Kidney tubule cell (primary cell): ENCODE measurements at places on chromosomes 3 and 15.

DNA sequence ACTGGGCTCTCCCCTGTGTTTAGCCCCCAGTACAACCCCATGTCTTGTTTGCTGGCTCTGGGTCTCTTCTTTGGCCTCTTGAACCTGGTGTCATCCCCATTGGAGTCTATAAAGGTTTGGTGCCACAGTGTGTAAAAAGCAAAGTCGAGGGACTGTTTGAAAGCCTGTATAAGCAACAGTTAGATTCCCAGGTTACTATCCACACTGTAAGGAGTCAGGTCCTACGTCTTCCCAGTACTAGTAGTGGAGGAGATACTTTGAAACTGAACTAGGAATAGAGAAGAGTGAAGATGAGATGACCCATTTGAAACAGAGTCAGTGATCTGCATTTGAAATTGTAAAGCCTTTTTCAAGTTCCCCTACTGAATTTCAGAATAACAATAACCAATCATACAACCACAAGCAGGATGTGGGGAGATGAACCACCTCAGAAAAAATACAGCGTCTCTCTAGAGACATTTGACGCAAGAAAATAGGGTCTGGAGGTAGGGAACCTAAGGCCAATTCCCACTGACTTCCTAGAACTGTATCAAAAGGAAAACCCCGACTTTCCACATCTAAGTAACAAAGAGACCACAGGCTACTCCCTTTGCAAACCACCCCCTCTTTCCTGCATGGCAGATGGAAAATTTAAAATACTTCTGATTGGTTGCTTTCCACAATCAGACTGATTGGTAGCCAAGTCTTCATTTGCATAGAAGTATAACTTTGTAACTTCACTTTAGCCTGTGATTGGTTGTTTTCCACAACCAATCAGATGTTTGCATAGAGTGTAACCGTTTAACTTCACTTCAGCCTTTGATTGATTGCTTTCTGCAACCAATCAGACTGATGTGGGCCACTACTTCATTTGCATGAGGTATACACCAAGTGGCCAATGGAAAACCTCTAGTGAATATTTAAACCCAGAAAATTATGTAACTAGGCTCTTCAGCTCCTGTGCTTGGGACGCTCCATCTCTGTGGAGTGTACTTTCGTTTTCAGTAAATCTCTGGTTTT, 49.9 kb upstream of the NEDD4 start:
- no peak for DNase-seq

- DNase-seq: no peak
Measured at GRCh38 chr15:31333119-31333518, 6.5 kb downstream of the KLF13 start.

GRCh38 chr3:155385896-155386625, 92.6 kb upstream of the STRIT1 start:
- DNase-seq: no peak

DNA sequence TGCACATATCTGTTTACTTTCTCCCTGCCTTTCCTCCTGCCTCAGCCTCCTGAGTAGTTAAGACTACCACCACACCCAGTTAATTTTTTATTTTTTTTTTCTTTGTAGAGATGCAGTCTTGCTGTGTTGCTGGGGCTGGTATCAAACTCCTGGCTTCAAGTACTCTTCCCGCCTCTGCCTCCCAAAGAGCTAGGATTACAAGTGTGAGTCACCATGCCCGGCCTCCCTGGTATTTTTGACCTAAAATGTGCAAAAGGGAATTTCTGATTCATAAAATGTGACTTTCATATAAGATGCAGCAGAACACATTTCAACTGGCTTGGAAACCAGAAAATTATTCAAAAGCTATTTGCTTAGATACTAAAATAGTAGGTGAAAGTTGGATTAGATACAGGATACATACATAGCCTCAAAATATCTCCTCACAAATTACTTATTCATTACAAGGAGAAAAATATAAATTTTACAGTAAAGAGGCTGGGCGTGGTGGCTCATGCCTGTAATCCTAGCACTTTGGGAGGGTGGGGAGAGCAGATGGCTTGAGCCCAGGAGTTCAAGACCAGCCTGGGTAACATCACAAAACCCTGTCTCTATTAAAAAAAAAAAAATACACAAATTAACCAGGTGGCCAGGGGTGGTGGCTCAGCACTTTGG, 32.0 kb downstream of the MAP4 start:
- DNase-seq: peak; percentile 50

DNA sequence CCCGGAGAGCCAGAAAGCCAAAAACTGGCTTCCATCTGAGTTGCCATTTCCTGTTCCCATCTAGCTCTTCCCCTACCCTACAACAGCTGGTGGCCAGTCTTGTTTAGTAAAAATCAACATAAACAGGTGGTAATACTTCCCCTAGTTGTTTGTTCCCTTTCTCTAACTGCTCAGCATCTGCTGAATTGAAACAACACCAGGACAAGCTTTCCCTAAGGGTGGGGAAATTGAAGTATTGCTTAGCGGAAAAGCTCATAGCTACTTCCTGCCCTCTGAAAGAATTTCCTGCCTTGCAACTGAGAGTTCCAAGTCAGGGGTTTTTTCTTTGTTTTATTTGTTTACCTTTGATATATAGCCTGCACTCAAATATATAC, 66.8 kb downstream of the HMG20A start:
- DNase-seq: no peak

GRCh38 chr15:46654993-46655392, 1020.2 kb downstream of the SQOR start:
- DNase-seq: peak; percentile 11
